ENCODE measurements at places on chromosomes 12 and 14. TPM values are rescaled to one million over a fixed set of nuclear protein-coding genes. Genes with fewer than 3 reads are reported as not detected.
A peak's percentile ranks its signal among the peaks of the same experiment; 100 is the strongest.

DNA sequence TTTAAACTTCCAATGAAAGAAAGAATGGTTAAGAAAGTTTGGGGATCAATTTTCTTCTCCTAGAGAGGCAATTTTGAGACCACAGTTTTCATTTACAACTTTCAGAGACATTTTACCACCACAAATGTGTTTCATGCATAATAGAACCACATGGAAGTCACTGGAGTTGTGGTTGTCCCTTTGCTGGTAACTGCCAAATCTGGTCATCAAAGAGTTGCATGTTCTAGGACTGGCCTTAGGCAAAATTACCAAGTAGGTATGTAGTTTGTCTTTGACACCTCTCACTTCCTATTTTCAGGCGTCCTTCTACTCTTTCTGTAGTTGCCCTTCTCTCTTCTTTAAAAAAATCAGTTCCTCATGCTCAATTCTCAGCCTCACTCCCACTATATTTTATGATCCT lies 54.3 kb upstream of the TMX1 start:
- DNase-seq: no peak
- no peaks in the 10 kb centered on the region for H3K36me3 ChIP-seq
- H3K4me1 ChIP-seq: no peaks in the 10 kb centered on the region
- no peaks in the 10 kb centered on the region for H3K27me3 ChIP-seq

DNA sequence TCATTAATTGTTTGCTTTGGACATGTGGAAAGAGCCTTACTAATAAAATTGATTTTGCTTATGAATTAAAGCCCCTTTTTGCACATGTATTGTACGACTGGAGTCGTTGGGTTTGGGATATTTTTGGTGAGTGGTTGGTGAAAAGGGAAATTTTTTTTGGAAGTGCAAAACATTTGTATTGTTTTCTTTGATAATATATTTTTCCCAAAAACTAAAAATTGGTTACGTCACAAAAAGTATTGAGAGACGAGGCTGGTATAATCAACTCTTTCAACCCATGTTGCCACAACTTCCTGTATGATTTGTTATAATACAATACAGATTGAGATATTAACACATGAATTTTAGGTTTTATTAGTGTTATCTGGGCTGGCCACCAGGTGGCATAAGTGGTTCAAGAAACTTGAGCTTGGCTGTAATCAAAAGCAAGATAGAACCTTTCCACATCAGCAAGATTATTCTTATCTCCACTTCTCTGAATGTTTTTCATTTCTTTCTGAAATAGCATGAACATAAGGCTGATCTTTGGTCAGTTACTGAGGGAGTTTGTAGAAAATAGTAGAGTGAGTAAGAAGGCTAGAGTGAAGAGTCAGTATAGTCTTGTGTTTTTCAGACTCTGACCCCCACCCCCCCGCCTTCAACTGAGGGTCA lies 8.7 kb downstream of the NGDN start:
- peak; percentile 64 for DNase-seq
- H3K27ac ChIP-seq: no peak overlapping the region
- no peak overlapping the region for H3K4me3 ChIP-seq
- peaks cover 24% of the 10 kb centered on the region for H3K36me3 ChIP-seq
- no peaks in the 10 kb centered on the region for H3K27me3 ChIP-seq

GRCh38 chr14:85764822-85765221 lies 234.9 kb downstream of the FLRT2 start:
- no peaks in the 10 kb centered on the region for H3K4me1 ChIP-seq
- DNase-seq: no peak
- no peak overlapping the region for H3K4me3 ChIP-seq
- no peak overlapping the region for H3K27ac ChIP-seq
- no peaks in the 10 kb centered on the region for H3K27me3 ChIP-seq

- DNase-seq: no peak
- H3K4me1 ChIP-seq: no peaks in the 10 kb centered on the region
- no peak overlapping the region for H3K27ac ChIP-seq
- H3K36me3 ChIP-seq: no peaks in the 10 kb centered on the region
- no peaks in the 10 kb centered on the region for H3K27me3 ChIP-seq
Observed at GRCh38 chr12:24584032-24584675, 364.7 kb downstream of the BCAT1 start.

The TMTC2 gene
- 2.1 TPM for total RNA-seq

The SOX5 gene
- 0.47 TPM for total RNA-seq

Data from psoas muscle (tissue), 8 donors.